ENCODE measurements at places on chromosomes 11 and 22.

GRCh38 chr22:50610581-50610980, 10.0 kb downstream of the MAPK8IP2 start:
- DNase-seq: no peak

- no peak for DNase-seq
Observed at GRCh38 chr11:130216591-130217132, 57.1 kb downstream of the ST14 start.

DNA sequence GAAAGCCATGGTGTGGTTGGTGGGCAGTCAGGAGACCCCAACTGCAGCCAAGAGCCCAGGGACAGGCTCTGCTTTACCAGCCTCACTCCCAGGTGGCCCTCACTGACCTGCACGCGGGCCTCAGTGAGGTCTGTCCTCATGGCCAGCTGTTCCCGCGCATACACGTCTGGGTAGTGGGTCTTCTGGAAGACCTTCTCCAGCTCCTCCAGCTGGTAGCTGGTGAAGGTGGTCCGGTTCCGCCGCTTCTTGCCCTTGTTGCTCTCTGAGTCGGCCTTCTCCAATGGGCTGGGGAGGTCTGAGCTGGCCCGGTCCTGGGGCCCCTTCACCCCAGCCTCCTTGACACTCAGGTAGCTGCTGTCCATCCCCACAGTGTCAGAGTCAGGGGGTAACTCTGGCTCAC, 34.7 kb downstream of the ALX4 start:
- no peak for DNase-seq

GRCh38 chr11:111112614-111113013, 132.9 kb upstream of the POU2AF2 start:
- no peak for DNase-seq

DNA sequence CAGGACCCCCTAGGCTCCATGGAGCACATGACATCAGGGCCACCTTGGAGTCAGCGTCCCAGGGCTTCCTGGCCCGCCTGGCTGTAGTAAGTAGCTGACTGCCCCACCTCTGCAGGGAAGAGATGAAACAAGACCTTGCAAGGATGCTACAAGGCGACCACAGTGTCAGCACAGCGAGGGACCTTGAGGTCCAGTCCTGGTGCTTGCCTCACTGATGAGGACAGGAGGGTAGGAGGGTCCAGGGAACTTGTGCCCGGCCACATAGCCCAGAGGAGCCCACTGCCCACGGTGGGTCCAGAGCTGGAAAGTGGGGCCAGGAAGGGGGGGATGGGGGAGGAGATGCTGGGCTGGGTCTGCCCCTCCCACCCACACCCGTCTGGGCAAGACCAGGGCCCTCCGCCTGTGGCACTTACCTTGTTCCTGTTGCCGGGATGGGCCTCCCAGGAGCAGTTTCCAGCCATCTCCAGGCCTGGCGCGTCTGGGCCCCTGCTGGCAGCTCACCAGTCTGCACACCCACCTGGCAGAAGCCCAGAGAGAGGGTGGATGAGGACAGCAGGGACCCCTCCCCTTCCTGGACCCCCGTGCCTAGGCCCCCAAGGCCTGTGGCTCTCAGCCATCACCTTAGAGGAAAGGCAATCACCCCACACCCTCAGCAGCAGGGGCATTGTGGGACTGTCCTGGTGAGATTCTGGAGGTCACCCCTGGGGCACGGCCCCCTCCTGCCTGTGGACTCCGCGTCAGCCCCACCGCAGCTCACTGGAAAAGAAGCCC, 3.4 kb downstream of the MRGPRF start:
- DNase-seq: no peak

GRCh38 chr22:42639541-42640241, 710 bp downstream of the ATP5MGL start:
- no peak for DNase-seq

- DNase-seq: peak; percentile 15
Observed at GRCh38 chr11:120186774-120187591, 23.8 kb upstream of the OAF start.

DNA sequence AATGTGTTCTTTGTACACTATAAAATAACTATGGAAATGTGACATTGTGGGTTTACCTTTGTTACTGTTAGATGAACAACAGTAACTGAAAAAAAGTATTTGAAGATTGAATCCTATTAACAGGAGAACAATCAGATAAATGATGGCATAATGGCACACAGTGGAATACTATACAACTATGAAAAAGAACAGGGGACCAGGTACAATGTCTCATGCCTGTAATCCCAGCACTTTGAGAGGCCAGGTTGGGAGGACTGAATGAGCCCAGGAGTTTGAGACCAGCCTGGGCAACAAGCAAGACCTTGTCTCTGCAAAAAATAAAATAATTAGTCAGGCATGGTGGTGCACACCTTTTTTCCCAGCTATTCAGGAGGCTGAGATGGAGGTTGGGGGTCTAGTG, 14.4 kb upstream of the OSBP start:
- DNase-seq: no peak

- DNase-seq: no peak
Observed at GRCh38 chr11:37972691-37973090, 1374.7 kb upstream of the RAG2 start.

- DNase-seq: peak; percentile 35
Observed at GRCh38 chr22:44664149-44664548, 37.9 kb upstream of the PRR5 start.

- DNase-seq: no peak
Observed at GRCh38 chr11:12556155-12556554, 118.1 kb upstream of the TEAD1 start.

DNA sequence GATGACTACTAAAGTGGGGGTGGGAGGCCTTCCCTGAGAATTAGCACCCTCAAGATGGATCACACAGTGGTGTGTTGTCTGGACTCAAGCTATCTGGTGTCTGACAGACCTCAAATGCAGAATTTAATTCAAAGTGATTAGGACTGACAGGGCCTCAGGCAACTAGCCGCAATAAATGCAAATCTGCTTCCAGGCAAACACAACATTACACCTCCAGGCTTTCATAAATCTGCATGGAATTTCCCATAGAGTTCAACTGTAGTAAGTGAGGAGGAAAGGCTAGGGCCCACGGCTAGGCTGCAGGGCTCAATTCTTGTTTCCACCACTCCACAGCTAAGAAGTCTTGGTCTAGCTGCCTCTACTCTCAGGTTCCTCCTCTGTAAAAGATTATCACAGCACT, 331.4 kb downstream of the LARGE1 start:
- DNase-seq: no peak

DNA sequence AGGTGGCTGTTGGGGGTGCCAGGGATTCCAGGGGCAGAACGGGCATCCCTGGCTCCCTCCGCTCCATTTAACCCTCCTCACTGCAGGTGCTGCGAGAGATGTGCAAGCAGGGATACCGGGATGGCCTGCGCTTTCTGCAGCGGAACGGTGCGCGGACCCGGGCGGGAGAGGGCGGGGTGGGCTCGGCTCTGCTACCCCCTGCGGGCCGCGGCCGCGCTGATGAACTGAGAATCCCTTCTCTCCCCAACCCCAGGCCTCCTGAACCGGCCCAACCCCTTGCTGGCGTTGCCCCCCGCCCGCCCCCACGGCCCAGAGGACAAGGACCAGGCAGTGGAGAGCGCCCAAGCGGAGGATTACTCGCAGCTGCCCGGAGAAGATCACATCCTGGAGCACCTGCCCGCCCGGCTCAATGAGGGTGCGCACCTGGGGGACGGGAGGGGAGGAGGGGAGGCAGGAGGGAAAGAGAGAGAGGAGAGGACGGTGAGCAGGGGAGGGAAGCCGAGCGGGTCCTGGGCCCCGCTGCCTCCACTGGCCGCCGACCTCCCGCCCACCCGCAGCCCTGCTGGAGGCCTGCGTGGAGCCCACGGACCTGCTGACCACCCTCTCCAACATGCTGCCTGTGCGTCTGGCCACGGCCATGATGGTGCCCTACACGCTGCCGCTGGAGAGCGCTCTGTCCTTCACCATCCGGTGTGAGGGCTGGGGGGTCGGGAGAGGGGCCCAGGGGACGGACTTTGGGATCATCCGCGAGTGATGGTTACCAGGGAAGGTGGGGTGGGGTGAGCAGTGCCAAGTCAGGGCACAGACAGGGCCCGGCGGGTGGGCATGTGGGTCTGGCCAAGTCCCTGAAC, 4.1 kb upstream of the CRACR2B start:
- no peak for DNase-seq

Measured in stimulated activated naive CD4-positive, alpha-beta T cell treated with Interleukin-2 at 50 U/mL for 16 hours (primary cell).